ENCODE measurements at places on chromosomes 16 and 17.
A peak's percentile ranks its signal among the peaks of the same experiment; 100 is the strongest.

GRCh38 chr17:79801156-79802038, 4.5 kb upstream of the CBX8 start:
- H3K27me3 ChIP-seq = peaks cover 8% of the 10 kb centered on the region
- H3K4me3 ChIP-seq = no peak overlapping the region
- no peaks in the 10 kb centered on the region for H3K36me3 ChIP-seq
- peaks cover 68% of the 10 kb centered on the region for H3K4me1 ChIP-seq

DNA sequence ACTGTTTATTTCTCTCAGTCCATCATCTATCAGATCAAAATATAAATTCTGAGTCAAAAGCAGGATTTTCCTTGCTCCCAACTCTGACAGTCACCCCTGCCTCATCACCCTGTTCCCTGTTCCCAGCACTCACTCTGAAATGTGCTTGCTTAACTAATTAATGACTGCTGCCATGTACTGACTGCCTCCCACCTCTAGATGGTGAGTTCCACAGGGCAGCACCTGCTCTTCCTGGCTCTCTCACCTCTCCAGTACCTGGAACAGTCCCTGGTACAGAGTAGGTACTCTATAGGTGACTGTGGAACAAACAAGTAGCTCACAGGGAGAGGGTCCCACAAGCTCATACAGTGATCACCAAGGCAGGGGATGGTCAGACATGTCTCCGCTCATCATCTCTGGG, 114.3 kb upstream of the C16orf82 start:
- no peaks in the 10 kb centered on the region for H3K36me3 ChIP-seq
- DNase-seq = no peak
- H3K27ac ChIP-seq = no peak overlapping the region
- no peak overlapping the region for H3K4me3 ChIP-seq
- no peaks in the 10 kb centered on the region for H3K27me3 ChIP-seq
- no peaks in the 10 kb centered on the region for H3K4me1 ChIP-seq

- no peak for DNase-seq
- H3K4me3 ChIP-seq = no peak overlapping the region
- H3K36me3 ChIP-seq = no peaks in the 10 kb centered on the region
- no peaks in the 10 kb centered on the region for H3K27me3 ChIP-seq
- H3K4me1 ChIP-seq = no peaks in the 10 kb centered on the region
- no peak overlapping the region for H3K27ac ChIP-seq
Observed at GRCh38 chr16:63980763-63981162, 1141.1 kb downstream of the CDH11 start.

DNA sequence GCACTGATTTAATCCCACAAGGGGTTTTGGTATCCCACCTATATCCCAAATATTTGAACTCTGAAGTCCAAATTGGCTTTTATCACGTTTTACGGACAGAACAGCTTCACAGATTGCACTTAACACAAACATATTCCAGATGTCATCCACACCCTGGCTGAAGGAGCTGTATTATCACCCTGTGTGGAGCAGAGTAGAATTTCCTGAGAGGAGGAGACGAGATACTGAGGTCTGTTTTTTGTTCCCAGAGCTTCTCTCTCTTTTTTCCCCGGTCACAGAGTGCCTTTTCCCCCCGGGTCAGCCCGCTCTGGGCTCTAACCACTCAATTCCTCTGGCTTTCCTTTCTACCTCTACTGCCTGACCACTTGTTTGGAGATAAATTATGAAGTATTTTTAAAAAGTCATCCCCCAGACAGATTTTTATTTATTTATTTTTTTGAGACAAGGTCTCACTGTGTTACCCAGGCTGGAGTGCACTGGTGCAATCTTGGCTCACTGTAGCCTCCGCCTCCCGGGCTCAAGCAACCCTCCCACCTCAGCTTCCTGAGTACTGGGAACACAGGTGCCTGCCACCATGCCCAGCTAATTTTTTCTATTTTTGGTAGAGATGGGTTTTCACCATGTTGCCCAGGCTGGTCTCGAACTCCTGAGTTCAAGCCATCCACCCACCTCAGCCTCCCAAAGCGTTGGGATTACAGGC, 30.7 kb downstream of the DNAH2 start:
- H3K4me1 ChIP-seq = peaks cover 2% of the 10 kb centered on the region
- no peak overlapping the region for H3K4me3 ChIP-seq
- no peak for DNase-seq
- no peaks in the 10 kb centered on the region for H3K36me3 ChIP-seq
- no peaks in the 10 kb centered on the region for H3K27me3 ChIP-seq

GRCh38 chr17:31394544-31394943, 3.1 kb downstream of the RAB11FIP4 start:
- H3K4me1 ChIP-seq = peaks cover 10% of the 10 kb centered on the region
- H3K27ac ChIP-seq = no peak overlapping the region
- DNase-seq = no peak
- peaks cover 19% of the 10 kb centered on the region for H3K27me3 ChIP-seq

DNA sequence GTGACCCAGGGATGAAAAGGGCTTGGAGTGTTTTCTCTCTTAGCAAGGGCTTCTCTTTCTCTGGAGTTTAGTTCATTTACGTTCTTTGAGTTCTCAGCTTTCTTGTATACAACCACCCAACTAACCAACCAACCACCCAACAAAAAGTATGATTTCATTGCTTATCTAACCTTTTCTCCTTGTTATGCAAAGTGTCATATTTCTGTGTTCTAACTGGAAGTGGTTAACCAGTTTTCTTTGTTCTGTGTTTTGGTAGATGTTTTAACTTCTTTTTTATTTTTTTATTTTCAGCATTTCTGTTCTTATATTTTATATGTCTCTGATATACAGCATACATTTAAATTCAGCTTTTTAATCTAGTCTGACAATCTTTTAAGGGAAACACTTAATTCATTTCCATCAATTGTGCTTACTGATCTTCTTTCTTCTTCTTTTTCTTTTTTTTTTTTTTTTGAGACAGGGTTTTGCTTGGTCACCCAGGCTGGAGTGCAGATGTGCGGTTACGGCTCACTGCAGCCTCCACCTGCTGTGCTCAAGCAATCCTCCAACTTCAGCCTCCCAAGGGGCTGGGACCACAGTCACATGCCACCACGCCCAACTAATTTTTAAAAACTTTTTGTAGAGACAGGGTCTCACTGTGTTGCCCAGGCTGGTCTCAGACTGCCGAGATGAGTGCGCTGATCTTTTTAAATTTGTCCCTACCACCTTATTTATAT, 29.6 kb downstream of the NLK start:
- H3K27me3 ChIP-seq = no peaks in the 10 kb centered on the region
- H3K36me3 ChIP-seq = no peaks in the 10 kb centered on the region
- no peak for DNase-seq
- H3K4me3 ChIP-seq = no peak overlapping the region

DNA sequence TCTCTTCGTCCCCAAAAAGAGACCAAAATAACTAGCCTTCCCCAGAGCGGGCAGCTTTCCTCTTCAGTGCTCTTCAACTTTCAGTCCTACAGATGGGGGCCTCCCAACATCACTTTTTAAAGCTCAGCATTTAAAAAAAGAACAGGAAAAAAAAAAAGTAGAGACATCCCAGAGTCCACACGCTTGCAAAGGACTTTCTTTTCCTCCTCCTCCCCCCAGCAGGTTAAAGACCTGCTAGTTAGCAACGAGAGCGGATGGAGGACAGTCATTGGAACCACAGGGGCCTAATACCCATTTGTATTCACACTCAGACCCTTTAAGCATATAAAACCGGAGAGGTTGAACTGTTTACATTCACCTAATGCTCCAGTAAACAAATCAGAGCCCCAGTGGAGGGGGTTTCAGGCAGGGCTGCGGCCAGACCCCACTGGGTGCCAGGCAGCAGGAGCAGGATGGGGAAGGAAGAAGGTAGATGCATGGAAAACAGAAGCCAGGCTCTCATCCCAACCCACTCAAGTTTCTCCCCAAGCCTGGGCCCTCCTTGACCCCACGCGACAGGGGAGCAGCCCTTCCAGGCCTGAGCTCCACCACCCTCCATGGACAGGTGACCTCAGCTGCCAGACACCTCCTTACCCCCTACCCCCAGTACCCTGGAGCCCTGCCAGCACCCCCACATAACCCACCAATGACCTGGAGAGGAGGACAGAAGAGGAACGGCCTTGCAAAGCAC, 15.2 kb downstream of the ZFHX3 start:
- H3K4me1 ChIP-seq = peaks cover 66% of the 10 kb centered on the region
- H3K4me3 ChIP-seq = no peak overlapping the region
- no peak for DNase-seq
- peak overlapping the region; percentile 1 for H3K27ac ChIP-seq

All from upper lobe of left lung (tissue), 6 donors.